NCI-H69 (cell line): ENCODE measurements at places on chromosomes 13 and 19.

DNA sequence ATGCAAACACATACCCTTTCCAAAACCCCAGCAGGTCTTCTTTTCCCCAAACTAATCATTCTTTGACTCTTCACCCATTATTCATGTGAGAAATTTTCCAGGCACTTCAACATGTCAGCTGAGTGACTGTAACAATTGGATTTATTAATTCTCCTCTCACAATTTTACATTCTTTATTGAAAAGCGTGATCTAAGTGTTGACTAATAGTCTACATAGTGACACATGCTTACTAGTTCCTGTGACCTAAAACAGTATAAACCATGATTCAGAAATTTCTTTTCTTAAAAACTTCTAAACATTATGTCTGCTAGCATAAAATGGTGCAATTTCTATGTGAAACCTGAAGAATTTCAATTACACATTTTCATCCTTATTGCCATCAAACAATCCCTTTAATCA lies 532.3 kb downstream of the GPC5 start:
- no peak for DNase-seq

- peak; percentile 8 for DNase-seq
These were observed 115.3 kb downstream of the LRCH1 start for GRCh38 chr13:46668302-46668720.

DNA sequence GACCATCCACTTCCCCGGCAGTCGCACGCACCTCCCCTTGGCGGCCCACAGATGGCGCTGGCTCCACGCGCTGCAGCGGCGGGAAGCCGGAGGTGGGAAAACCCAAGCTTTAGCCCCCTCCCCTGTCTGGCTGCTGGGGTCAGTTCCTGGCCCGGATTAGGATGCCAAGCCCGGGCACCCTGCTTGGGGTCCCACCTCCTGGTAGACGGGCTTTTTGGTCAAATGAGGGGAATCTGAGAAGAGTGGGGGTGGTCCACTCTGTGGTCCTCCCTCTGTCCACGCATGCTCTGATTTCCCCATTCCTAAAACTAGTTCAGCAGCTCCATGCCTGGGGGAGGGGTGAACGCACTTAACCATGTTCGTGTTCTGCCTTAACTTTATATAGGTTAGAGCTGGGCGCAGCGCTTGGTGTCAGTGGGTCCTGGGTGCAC lies 8.1 kb upstream of the ADGRE2 start:
- DNase-seq: peak; percentile 23

DNA sequence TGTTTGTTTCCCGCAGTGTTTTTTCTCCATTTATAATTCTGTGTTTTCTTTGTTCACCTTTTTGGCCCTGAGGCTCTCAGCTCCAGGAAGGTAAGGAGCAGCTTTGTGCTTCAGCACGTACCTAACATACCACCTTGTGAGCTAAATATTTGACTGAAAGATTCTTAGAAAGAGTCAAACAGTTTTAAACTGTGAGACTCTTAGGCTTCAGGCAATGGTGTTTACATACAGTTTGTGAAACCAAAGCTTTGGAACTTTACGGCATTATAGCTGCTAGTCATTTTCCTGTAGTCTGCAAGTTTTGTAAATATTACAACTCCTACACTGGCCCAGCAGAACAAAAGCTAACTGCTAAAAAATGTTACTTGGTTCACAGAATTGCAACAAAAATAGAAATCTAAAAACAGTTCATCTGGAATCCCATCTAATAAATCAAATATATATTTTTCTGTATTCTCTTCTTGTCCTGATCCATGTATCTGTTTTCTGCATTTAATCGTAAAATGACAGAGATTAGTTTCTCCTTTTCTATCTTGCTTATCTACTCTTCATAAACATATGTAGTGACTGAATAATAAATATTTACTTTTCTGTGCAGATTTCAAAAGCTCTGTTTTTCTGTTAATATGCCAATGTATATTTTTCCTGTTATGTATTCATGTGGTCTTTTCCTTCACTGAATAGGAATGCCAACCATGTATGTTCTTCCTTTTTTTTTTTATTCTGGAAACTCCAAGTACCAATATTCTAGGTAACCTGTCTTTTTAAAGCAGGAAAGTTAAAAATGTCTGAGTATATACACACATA lies 38.8 kb upstream of the GPI start:
- DNase-seq: no peak

DNA sequence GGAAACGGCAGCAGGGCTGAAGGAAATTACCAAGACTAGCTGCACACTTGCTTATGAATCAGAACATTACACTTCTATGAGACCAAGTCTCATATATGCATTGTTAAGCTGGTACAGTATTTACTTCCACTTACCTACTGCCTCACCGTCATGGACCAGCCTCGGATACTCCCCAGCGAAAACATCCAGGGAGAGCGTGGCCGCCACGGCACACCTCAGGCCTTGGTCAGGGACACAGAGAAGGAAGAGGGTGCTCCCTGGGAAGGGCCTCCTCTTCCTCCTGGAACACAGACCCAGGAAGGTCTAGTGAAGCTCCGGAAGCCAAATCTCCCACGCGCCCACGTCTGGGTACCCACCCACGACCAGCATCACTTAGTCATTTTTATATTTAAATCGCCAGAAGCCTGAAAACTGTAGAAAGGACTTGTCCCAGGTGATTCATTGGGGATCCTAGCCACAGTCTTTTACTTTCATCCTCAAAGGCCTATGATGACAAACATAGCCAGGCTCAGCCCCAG lies 24.4 kb upstream of the MTIF3 start:
- no peak for DNase-seq

DNA sequence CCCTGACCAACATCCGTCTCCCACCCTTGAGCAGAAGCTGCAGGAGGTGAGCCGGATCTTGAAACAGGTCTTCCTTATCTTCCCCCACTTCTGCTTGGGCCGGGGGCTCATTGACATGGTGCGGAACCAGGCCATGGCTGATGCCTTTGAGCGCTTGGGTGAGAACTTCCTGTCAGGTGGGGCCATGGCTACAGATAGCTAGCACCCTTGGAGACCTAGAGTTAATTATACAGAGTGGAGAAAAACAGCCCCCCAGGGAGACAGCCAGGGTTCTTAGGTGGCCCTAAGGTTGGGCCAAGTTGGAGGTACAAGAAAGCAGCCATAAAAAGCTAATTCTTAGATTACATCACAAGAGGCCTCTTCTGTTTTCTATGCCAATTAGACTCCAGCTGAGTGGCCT lies 8.9 kb upstream of the ARHGAP45 start:
- DNase-seq: no peak

- DNase-seq: peak; percentile 65
These were observed 6.6 kb upstream of the LGALS4 start for GRCh38 chr19:38819231-38819920.

- no peak for DNase-seq
These were observed 249.2 kb downstream of the SHISA2 start for GRCh38 chr13:25802579-25802978.

DNA sequence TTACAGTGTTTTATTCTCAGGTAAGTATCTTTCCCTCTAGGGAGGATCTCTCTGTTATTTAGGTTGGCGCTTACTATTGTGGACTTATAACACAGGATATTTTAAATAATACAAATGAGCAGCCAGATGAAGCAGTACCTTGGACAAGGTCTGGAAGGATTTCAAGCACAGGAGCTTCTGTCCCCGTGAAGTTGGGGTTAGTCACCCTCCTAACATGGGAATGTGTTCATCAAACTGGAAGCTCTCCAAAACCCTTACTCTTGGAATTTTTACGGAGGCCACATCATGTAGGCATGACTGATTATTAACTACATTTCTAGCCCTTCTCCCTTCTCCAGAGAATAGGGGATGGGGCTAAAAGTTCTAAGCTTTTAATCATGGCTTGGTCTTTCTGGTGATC lies 38.3 kb upstream of the SPRY2 start:
- DNase-seq: no peak

DNA sequence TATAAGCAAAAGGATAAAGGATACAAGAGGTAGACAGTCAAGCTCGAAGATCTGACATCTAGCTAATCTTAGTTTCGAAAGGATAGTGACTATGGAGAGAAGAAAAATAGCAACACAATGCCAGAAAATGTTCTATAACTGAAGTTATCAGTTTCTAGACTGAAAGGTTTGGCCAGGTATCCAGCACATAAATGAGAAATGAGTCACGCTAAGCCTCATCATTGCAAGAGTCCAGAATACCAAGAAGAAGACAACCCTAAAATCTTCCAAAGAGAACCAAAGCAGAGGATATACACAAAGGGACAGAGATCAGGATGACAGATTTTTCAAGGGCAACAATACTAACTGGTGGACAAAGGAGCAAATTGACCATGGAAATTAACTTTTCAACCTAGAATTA lies 237.0 kb downstream of the POSTN start:
- no peak for DNase-seq

- no peak for DNase-seq
These were observed 770.3 kb upstream of the SLITRK5 start for GRCh38 chr13:86900906-86901305.

DNA sequence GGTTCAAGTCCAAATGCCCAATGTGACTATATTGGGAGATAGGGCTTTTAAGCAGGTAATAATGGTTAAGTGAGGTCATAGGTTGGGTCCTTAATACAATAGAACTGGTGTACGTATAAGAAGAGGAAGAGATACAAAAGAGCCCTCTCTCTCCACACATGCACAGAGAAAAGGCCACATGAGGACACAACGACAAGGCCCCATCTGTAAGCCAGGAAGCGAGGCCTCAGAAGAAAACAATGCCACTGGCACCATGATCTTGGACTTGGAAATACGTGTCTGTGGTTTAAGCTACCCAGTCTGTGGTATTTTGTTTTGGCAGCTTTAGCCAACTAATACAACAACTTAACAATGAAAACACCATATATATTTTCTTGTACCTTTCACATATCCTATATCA lies 23.4 kb upstream of the RFC3 start:
- DNase-seq: peak; percentile 1

DNA sequence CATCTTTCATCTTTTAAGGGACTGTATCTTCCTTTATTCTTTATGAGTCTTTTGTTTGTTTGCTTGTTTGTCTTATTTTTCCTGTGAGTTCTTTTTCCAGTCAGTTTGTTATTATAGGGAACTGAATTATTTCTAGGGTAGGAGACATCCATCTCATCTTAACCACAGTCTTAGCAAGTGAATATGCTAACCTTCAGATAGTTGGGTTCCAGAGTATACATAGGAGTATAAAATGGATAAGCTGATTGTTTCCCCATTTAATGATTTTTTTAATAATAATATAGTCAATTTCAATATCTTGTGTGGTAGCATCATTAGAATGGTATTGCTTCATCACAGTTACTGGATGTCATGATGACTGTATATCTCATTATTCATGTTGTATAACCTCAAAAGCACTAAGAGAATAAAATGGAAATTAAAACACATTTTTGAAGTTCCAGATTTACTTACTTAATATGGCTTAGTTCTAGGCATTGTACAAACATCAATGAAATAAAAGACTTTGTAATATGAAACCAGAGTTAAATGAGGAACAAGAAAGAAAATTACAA lies 33.0 kb downstream of the GPC6 start:
- no peak for DNase-seq

GRCh38 chr19:3785938-3786824 lies at the start of gene MATK:
MATK (minus strand) TSS chr19:3786381; CDS start chr19:3785135, 1,246 bp downstream.
- peak; percentile 60 for DNase-seq

DNA sequence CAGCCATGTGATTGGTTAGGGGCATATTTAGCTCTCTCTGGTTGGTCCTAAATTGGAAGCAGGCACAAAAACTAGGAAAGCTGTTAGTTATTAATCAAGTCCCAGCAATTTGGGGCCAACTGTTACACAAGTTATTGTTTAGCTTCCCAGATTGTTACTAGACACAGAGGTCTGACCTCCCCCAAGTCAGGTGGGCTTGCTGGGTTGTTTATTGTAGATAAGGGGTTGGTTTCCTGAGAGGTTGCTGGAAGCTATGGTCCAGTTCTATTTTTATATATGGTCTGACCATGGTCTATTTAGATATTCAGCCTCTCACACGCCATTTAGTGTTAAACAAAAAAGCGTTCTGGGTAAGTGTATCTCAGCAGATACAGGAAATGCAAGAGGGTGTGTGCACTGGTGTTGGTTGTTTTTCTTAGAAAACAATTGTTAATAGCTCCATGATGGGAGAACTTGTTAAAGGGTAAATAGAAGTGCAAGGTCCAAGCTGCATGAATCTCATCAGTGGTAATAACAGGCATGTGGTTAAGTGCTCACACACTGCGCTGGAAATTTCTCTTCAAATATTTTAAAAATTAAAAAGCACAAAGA lies 150.0 kb downstream of the RAP2A start:
- peak; percentile 48 for DNase-seq

DNA sequence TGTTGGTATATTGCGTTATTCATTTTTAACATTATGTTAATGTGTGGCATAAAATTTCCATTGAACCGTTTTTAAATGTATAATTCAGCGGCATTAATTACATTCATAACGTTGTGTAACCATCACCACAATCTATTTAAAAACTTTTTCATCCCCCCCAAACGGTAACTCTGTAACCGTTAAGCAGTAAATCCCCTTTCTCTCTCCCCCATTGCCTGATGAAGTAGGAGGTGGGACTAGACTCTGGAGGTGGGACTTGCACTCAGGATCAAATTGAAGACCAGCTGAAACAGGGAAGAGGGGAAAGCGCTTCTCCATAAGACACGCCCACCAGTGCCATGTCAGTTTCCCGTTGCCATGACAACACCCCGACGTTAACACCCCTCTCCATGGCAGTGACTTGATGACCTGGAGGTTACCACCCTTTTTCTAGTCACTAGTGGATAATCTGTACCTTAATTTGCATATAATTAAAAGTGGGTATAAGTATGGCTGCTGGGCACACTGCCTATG lies 16.8 kb downstream of the CLEC11A start:
- no peak for DNase-seq

DNA sequence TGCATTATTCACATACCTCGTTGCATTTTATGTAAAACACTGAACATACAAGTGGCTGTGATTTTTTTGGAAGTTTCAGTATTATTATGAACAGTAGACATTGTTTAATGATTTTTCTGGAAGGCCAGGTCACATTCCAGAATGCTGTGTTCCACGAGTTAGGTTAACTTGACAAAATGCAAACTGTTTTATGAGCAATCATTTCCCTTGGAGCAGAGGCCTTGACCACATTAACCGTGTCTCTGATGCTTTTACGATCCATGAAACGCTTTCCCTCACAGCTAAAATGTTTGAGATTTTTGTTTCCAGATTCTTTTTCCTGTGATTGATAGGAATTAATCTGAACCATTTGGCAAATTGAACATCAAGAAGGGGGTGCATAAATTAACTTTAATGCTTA lies 57.8 kb downstream of the MBNL2 start:
- no peak for DNase-seq

- DNase-seq: no peak
These were observed 450.4 kb downstream of the FGF9 start for GRCh38 chr13:22121146-22121739.

DNA sequence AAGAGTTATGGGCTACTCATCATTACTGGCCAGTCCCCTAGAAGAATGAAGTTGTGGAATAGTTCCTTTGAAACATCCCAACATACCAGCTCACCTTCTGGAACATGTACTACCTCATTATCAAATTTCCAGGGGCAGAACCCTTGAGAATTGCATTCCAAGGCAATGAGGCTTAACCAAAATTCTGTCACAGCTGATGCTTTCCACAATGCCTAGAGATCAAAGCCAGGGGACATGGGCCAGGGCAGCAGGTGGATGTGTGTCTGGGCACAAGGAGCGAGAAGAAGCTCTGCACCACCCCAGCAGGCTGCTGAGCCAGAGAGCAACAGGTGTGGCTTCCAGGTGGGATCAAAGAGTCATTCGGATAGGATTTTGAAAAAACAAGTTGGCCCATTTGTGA lies 362.1 kb downstream of the EFNB2 start:
- DNase-seq: no peak

GRCh38 chr19:35006342-35006998 lies 6.3 kb downstream of the GRAMD1A start:
- peak; percentile 89 for DNase-seq

GRCh38 chr13:80888390-80888789 lies 547.5 kb upstream of the SPRY2 start:
- DNase-seq: no peak

GRCh38 chr19:43984687-43985000 lies 656 bp downstream of the ZNF155 start:
- no peak for DNase-seq
